ENCODE measurements at places on chromosomes 3 and 15.

GRCh38 chr3:184011230-184011876 is 6.3 kb downstream of the ABCC5 start:
- no peak for DNase-seq

- no peak for DNase-seq
These were observed 136.9 kb upstream of the TOPAZ1 start for GRCh38 chr3:44104668-44105321.

DNA sequence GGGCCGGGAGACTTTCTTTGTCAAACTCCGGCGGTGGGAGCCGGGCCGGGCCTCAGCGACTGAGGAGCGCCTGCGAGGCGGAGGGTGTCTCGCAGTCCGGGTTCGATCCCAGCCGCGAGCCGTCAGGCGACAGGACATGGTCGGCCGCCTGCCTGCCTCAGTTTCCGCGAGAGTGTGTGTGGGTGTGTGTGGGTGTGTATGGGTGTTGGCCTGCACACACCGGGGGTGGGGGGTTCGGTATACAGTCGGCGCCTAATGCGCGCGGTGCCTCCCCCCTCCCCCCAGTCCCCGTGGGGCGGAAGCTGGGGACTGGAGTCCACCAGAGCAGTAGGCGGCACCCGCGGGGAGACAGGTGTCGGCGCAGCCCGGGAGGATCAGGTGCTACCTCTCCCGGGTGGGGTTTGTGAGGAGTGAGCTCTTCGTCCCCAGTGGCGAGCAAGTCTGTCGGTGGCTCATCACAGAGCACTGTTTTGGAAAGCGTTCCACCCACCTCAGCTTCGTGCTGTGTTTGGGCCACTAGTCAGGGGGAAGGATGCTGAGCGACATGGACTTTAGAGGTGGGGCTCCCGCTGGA is 246.3 kb downstream of the GOLGA6L6 start:
- no peak for DNase-seq

GRCh38 chr3:123054931-123055330 is 11.9 kb upstream of the PDIA5 start:
- no peak for DNase-seq

DNA sequence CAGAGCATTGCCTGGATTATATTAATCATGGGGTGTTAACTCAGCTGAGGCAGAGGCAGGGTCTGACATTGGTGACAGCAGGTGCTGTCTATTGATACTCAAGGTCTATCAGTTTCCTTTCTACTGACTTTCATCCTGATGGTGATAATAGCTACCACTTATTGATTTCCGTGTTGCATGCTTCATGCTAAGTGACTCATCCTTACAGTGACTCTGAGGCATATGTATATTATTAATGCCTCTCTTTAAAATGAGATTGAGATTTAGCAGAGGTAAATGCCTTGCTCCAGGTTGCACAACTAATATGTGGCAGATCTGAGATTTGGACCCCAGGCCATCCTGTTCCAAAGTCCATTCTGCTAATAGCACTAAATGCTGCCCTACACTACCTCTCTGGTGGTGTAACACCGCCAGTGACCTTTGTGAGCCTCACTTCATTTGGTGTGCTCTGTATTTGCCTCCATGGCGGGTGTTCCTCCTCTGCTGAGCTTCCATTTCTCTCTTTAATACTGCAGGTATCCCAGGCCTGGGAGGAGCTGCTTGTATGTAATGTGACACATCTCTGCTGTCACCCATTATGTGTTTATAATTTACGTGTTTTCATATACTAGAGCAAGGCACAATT is 50.4 kb downstream of the GPR171 start:
- no peak for DNase-seq

DNA sequence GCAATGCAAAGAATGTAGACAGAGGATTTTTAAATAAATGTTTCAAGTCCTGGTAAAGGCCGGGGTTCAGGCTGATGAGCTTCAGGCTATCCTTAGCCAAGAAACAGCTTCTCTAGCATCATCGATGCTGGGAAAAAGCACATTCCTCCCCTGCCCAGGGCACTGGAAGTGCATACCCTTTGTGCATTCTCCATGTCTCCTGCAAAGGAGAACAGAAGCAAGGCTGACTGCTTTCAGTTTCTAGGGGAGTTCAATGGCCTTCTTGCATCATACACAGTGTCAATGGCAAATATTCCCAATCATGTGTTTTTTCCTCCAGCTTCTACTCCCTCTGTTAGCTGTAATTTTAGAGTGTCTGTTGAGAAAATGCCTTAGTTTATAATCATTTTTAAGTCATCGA is 59.9 kb downstream of the GPR176 start:
- DNase-seq: no peak

All from H7 (cell line).